ENCODE measurements at places on chromosomes 11 and 22. TPM values are rescaled to one million over a fixed set of nuclear protein-coding genes. Genes with fewer than 3 reads are reported as not detected.

KDM4D gene
- 1.5 TPM for total RNA-seq

C11orf86 gene
- total RNA-seq: 1.2 TPM

DNA sequence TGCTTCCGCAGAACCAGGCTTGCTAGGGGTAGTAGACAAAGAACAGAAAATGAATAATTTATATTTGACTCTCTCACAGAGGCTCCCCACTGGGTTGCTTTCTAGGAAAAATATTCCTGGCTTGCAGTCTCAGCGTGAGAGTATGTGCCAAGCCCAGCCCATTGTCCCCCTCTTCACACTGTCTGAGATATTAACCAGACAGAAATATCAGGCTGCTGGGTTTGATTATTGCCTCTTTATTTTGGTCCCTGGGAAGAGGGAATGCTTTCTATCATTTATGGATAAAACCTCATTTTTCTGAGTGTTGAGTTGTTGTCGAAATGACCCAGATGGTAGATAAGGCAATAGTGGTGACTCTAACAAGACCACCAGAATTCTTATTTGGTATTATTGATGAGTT lies 367.9 kb downstream of the METTL15 start:
- no peak for DNase-seq

DNA sequence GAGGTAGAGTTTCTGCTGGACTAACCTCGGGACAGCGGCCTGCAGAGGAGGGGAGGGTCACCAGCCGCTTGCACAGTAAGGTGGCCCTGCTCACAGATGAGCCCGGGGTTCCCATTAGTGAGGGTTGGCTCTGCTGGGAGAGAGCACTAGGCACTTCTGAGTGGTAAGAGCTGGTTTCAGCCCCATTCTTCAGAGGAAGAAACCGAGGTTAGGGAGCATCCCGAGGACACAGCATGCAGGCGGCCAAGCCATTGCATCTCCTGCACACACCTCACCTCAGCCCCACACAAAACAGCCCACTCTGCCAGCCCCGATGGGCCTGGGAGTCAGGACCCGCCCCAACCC lies 99.3 kb downstream of the MED15 start:
- DNase-seq: no peak

DNA sequence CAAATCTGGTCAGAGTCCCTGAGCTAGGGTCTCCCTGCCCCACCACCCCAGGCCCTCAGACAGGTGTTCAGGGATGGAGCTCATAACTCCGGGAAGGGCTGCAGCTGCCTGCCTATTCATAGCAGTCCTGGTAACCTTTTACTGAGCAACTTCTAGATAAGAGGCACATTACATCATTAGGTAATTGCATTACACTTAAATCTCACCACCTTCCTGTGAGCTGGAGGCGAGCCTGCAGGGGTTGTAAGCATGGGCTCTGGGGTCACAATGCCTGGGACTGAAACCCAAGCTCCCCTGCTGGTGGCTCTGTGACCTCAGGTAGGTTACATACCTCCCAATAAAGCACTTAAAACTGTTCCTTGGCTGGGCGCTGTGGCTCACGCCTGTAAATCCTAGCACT lies 22.5 kb downstream of the TP53I11 start:
- no peak for DNase-seq

DNA sequence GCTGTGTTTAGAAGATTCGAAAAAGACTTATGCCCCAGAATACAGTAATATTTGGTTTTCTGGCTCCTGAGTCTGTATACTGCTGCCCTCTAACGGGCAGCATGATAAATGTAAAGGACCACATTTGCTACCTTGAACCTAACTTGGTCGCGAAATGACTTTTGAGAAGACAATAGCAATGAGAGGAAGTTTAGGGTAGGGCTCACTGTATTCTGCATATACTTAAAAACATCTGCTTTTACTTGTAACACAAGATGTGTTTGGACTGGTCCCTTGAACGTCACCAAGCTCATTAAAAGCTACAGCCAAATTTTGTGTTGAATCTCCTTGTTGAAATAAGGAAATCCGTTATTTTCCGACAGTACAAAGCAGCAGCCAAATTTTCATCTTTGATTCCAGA lies 309.1 kb downstream of the SWAP70 start:
- no peak for DNase-seq

MICAL2 gene
- 4.2 TPM for total RNA-seq
